ENCODE measurements at places on chromosomes 6 and 20.

DNA sequence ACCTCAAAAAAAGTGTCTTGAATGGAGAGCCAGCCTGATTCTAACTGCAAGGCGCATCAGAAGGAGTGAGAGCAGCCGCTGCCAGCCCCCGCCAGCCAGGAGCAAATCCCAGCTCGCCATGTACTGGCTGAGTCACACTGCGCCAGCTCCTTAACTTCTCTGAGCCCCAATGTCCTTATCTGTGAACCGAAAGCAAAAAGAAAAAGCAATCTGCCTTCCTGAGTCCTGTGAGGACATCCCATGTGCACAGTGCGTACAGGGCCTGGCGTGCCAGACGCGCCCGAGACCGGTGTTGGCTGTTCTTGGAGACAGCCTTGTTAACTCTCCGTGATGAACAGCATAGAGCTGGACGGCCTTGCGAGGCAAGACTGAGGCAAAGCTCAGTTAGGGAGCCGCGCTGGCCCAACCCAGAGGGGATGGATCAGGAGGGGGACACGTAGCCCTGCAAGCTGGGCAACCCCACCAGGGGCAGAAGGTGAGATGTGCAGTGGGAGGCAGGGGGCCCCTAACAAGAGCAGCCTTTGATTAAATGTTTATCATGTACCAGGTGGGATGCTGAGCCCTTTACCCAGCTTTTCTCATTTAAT, 122.7 kb downstream of the AGPAT4 start:
- no peak for DNase-seq

DNA sequence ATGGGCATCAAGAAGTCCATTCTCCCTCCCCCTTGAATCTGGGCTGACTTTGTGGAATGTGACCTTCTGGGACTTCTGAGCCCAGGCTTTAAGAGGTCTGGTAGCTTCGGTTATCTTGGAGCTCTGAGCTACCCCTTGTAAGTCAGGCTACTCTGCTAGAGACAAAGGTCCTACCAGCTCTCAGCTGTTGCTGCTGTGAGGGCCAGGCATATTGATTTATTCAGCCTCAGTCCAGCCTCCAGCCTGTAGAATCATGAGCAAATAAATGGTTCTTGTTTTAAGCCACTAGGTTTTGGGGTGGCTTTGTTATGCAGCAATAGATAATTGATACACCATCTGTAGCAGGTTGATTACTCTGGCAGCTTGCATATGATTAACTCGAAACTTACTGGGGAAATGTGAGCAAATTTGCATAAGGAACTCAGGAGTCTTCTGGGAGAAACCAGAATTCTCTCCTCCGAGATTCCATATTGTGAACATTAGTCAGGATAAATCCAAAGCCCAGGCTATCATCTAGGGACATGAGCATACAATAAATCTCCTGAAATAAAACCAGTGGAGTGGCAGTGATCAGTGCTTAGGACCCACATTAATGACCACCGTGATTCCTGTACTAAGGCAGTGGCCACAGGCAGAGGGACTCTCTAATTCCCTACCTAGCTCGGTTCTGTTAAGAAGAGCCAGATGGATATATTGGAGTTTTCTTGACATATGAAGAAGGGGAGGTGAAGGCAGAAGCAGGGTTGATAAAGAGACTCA, 336.1 kb downstream of the CDC5L start:
- no peak for DNase-seq

DNA sequence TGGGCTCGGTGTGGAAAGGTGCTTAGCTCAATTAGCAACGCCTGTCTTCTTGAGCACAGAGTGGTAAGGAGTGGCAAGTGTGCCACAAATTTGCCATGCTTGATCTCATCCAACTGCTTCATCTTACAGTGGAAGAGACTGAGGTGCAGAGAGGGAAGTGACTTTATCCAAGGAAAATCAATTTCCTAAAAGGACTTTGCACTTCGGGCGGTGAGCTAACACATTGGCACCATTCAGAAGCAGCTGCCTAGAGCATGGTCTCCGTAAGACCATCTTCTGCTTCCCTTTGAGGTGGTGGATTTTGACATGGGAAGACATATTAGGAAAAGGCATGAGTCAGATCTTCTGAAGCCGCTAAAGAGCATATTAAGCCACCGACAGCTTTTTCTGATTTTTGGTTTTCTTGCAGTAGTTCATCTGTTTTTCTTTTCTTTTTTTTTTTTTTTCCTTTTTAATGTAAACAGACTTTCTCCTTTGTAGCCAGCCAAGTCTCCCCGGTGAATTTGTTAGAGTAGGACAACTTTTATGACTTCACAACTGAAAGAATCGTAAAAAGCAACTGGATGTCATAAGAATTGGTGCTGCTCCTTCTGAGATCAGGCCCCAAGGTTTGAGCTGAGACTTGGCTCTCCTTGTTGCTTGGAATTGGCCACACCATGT, 273.2 kb downstream of the CDC5L start:
- DNase-seq: no peak

- DNase-seq: no peak
Measured at GRCh38 chr20:46004187-46004586, 4.5 kb upstream of the MMP9 start.

All from T follicular helper cell (primary cell).